ENCODE measurements at places on chromosomes 16 and 17.

GRCh38 chr16:86964796-86965241, 352.4 kb downstream of the C16orf95 start:
- DNase-seq: no peak

DNA sequence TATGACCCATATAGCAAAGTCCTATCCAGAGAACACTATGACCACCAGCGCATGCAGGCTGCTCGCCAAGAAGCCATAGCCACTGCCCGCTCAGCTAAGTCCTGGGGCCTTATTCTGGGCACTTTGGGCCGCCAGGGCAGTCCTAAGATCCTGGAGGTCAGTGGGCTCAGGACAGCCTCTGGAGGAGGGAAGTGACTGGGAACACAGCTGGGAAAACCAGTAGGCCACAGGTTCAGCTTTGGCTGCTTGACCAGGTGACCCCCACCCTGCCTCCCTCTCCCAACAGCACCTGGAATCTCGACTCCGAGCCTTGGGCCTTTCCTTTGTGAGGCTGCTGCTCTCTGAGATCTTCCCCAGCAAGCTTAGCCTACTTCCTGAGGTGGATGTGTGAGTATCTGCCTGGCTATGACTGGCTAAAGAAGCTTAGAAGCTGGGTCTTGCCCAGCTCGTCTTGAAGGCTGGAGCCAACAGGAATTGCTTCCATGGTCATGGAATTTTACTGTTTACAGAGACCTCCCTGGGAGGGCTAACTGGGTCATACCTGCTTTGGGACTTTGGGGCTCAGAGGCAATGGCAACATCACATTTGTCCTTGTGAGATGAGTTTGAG, 1.5 kb upstream of the OVCA2 start:
- DNase-seq: no peak

- DNase-seq: no peak
These were observed 56.3 kb downstream of the COX10 start for GRCh38 chr17:14125518-14126137.

DNA sequence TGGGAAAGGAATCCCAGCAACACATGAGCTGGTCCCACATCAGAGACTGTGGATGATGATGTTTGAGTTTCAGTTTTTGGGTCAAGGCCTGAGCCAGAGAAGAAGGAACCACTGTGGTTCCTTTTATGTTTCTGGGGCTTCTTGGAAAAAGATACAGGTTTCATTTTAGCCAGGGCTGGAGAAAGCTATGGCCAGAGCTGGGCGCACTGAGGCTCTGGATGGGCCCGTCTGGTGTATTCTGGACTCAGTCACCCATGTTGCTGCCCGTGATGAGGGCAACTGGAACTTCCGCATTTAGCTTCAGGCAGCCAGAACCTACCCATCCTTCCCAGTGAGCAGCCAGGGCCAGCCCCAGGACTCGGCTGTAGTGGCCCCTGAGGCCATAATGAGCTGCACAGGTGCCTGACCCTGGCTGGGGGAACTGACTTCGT, 15.0 kb upstream of the PITPNA start:
- no peak for DNase-seq

- no peak for DNase-seq
These were observed 7.0 kb downstream of the CA4 start for GRCh38 chr17:60156746-60157145.

DNA sequence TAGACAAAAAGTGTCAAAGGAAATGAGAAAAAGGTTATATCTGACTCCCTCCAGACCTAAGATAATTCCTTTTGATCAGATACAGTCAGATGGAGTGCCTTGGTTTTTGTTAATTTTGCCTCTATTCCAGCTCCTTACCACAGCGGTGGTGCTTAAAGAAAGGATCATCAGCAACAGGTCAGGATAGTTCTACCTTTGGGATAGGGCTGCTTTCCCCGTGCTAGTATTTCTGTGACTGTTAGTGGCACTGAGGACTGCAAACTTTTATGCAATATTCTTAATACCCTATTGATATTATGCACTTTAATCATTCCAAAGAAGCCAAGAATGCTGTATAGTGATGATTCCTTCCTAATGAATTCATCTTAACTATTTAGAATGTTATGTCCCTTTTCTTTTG, 24.5 kb downstream of the NQO1 start:
- no peak for DNase-seq
